Activated B cell treated with CpG ODN at 0.5 μM for 24 hours (primary cell): ENCODE measurements at places on chromosomes 12 and 14.

DNA sequence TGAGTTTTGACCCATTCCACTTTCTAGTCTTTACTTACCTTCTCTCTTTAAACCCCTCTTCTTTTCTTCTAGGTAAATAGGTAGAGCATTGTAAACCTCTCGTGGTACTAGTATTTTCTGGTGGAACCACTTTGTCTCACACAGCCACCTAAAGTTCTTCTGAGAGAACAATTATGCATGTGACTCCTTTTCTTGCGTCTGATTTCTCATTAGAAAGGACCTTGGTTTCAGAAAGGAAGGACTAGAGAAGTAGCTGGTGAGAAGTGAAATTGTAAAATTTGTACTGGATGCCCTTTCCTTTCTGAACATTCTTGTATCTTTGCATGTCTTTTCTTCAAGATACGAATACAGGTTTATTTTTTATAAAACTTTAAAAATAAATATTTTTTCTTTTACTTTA lies 99.0 kb downstream of the NUBPL start:
- DNase-seq, result no peak

GRCh38 chr12:47312808-47313426 lies 233.2 kb upstream of the AMIGO2 start:
- DNase-seq, result no peak

- no peak for DNase-seq
Measured at GRCh38 chr14:55832974-55833373, 253.0 kb downstream of the KTN1 start.

DNA sequence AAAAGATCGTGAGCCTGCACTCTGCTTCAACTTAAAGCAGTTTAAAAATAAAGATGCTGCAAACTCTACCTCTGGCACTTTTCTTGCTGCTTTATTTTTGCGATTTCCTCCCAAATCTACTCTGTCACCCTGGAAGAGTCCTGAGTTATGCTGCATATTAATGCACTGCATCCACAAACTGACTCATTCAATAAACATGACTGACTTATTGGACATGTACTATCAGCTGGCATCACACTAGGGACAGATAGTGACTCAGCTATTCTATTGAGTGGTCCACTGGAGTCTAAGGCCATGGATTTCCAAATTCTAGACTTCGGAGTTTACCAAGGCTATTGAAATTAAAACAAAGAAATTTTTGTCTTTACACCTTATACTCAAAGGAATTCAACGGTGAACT lies 90.7 kb upstream of the PTPRR start:
- no peak for DNase-seq

DNA sequence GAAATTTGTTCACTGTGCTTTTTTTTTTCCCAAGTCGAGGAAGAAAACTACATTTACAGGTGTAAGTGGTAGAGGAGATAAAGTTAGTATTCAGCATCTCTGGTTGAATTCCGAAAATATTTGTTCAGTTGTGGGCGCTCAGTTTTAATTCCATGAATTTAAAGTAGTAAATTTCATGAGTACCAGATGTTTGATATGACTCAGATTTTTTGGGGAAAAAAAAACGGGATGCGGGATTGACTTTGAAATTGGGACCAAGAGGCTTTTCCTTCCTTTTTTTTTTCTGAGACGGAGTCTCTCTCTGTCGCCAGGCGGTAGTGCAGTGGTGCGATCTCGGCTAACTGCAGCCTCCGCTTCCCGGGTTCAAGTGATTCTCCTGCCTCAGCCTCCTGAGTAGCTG lies 1.6 kb downstream of the TULP3 start:
- DNase-seq, result no peak

DNA sequence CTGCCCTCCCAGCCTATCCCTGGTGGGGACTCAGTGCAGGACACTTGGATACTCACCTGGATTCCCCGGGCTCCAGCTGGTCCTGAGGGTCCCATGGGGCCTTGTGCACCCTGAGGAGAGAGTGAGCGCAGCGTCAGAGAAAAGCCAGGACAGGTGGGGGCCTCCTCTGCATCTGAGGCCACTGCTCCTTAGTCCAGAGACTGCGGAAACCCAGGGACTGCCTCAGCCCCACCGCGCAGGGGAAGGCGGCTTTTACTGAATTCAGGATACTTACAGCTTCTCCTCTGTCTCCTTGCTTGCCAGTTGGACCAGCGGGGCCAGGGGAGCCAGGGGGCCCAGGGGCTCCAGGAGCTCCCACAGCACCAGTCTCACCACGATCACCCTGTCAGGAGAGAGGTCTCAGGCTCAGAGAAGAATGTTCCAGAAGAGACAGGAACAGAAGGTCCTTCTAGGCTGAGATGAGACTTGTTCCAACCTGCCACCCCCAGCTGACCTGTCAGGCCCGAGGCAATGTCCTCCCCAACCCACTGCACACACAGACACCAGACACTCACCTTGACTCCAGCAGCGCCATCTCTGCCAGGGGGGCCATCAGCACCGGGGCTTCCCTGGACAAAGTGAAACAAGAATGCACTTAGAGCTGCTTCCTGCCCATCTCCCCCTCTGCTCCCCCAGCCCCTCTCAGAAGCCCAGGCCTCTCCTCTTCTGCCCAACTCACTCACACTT lies 13.8 kb downstream of the TMEM106C start:
- DNase-seq, result no peak

DNA sequence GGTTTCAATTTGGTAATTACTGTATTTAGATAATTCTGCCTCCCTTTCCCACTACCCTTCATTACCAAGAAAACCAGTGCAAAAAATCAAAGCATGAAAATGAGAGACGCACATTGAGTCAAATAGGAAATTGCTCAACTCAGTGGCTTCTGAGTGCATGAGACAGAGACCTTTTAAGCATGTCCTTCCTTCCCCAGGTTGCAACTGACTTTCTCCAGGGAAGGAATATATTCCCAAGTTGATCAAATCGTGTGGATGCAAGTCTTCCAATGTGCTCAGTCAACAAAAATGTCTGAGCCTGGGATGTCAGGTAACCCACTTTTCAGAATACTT lies 12.9 kb downstream of the BMP4 start:
- no peak for DNase-seq

DNA sequence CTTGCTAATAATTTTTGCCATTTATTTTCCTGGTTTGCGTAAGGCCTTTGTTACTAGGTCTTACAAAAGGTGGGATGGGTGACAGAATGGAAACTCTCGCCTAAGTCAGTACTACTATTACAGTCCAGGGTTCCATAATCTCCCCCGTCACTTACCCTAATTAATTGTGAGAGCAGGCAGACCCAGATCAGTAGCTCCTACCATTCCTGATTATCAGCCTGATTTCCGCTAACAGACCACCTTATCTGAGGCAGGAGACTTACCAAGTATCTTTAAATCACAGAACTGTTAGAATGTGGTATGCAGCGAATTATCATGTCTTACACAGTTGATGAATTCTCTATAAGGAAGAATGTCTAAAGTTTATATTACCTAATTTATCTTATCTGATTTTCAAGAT lies 234.7 kb downstream of the FOXN3 start:
- DNase-seq, result no peak

DNA sequence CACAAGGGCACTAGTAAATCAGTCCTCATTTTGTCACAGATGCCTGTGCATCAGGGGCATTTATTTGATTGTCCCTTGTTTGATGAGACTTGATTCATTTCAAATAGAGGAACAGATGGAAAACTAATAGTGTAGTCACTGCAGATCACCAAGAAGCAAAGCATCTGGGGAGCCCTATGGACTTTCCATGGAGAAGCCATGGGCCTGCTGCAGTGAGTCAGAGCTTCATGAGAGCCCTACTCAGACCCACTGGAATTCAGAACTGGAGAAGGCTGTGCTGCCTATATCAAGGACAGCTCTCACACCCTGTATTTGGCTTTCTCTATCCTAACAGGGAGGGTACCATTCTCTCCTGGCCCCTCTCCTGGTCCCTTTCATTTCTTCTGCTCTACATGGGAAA lies 126.2 kb downstream of the GRIP1 start:
- DNase-seq, result no peak

DNA sequence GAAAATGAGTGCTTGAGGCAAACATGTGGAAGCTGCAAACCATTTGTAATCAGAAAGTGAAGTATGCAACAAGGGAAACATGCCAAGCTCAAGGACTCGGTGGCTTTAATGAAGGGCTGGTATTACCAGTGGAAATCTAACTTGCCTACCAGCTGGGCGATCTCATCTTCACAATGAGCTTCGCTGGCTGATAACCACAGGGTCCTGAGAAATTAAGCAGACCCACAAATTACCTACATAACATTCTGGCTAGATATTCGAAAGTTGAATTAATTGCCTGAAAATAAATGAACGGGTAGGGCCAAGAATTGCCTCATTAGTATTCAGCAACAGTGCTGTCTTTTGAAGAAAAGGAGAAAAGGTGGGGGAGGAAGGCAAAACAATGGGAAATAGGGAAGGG lies 439.4 kb downstream of the PDZRN4 start:
- no peak for DNase-seq

DNA sequence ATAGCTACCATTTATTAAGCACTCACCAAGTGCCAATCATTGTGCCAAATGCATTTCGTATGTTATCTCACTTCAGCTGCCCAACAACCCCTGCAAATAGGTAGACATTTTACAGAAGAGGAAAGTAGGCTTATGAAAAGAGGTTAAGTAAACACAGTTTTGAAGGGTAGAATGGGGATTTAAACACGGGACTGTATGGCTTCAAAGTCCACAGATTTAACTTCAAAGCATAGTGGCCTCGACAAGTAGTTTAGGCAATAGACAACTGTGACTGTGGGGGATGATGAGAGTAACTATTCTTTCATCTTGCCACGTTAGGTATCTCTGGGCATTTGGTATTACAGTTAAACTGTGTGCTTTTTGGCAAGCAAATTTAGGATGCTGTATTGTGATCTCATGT lies 266.8 kb upstream of the SRRM4 start:
- no peak for DNase-seq

DNA sequence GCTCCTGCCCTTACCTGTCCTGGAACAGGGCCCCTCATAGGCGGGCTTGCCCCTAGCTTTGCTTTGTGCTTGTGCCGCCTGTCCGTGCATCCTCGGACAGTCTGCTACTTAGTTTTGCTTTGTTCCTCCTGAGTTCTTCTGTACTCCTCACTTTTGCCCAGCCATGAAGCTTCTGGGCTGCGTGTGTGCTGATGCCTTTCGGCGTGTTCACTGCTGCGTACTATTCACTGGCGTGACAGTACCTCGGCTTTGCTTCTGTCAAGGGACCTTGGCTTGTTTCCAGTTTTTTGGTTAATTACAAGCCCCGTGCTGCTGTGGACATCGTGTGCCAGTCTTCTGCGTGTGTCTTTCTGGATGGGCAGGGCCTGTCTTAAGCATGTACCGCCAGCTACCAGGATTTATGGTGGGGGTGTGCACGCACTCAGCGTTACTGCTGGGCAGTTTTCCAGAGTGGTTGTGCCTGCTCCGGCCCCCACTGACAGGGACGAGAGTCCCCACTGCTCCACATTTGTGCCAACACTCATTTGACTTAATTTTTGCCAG lies 2.5 kb downstream of the PACS2 start:
- DNase-seq, result no peak

DNA sequence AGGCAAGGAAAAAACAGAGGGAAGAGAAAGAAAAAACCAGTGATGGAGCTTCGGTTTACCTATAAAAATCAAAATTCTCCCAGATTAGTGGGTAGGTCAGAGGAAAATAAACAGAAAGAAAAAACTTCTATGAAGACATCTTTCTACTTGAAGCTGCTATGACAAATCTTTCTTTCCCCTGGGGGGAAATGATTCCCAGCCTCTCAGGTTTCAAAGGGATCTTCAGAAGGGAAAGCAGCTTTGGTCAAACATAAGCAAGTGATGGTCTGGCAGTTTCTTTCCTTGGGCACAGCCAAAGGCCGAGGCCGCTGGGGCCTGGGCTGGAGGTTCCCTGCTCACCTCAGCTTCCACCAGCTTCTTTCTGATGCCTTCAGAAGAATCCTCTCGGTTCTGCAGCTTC lies 104.5 kb downstream of the PRKAB1 start:
- no peak for DNase-seq

DNA sequence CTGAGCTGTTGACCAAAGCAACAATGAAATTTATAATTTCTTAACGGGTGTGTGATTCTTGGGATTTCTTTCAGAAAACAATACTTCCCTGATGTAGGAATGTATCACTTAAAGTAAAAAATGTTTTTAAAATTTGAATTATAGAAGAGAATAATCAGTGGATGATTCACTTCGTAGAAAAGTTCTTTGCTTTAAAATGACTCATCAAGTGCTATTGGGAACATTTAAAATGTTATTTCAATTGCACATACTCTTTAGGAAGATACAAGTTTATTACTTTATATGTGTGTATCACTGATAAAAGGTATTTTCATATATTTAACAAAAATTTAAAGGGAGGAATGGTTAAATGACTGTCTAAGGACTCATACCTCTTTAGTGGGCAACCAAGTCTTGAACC lies 155.3 kb downstream of the PDE3A start:
- no peak for DNase-seq

- DNase-seq, result no peak
Measured at GRCh38 chr12:113086249-113087164, 30.0 kb downstream of the DTX1 start.

- no peak for DNase-seq
Measured at GRCh38 chr14:100622708-100623485, 35.7 kb upstream of the BEGAIN start.

DNA sequence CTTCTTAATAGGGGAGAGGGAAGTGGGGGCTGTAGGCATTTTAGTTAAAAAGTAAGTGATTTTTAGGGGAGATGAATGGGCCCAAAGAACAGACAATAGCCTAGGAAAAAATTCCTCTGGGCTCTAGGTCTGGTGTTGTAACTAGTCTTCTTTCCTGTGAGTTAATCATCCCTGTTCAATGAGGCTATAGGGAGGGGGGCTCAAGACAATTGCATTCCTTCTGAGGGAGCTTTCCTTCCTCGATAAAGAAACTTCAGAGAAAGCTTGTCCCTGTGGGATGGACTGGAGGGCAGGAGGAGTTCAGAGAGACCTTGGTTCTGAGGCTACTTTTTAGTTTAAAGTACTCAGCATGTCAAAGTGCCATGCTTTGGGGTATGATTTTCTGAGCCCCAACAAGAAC lies 127.2 kb downstream of the BBS10 start:
- no peak for DNase-seq

- DNase-seq, result no peak
Measured at GRCh38 chr12:84348582-84348981, 564.0 kb downstream of the SLC6A15 start.

DNA sequence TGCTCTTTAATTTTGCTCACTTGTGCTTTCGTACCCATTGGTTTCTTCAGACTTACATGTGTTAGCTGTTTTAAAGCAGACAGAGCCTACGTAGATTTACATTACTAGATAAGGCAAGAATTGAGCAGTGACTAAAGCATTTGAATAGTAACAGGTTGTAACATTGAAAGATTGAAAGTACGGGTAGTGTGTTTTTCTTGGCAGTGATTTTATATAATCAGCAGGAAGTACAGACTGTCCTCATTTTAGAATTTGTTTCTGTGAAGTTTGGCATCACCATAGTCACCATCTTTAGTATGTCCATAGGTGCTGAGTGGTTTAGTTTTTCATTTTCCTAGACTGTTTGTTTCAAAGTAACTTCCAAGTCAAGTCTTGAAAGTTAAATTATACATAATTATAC lies 14.0 kb downstream of the RTRAF start:
- no peak for DNase-seq

- no peak for DNase-seq
Measured at GRCh38 chr14:77061630-77062257, 33.2 kb upstream of the IRF2BPL start.
